ENCODE measurements at places on chromosomes 1 and 21.

DNA sequence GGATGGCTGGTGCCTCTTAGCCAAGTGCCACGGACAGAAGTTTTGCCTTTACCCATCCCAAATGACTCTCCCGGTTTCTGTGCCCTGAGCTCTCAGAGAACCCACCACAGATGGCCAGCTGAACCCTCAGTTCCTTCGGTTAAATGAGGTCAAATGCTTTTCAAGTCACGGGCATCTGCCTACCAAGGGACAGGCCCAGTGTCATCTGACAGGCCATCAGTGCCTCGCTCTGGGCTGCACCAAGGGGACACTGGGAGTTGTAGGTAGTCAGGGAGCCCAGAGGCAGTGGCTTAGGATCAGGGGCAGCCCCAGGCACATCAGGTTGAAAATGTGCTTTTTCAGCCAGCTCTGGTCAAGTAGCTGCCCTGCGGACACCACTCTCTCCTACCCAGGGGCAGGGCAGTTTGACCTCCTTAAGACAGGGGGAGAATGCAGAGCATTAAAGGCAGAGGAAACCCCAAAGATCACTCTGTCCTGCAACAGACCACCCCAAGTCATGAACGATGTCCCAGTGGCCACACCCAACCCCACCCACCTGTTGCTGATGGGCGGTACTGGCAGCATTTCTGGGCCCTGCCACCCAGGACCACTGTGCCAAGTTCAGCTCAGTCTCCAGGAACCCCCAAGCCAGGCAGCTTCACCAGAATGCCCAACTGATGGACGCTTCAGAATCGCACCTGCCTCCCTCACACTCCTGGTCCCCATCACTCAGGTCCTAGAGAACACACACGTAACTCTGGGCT is 60.7 kb downstream of the CASZ1 start:
- DNase-seq, result no peak

- no peak for DNase-seq
Measured at GRCh38 chr21:45533846-45534635, 8.2 kb downstream of the SLC19A1 start.

GRCh38 chr1:191641420-191642260 is 516.6 kb upstream of the RGS18 start:
- no peak for DNase-seq

DNA sequence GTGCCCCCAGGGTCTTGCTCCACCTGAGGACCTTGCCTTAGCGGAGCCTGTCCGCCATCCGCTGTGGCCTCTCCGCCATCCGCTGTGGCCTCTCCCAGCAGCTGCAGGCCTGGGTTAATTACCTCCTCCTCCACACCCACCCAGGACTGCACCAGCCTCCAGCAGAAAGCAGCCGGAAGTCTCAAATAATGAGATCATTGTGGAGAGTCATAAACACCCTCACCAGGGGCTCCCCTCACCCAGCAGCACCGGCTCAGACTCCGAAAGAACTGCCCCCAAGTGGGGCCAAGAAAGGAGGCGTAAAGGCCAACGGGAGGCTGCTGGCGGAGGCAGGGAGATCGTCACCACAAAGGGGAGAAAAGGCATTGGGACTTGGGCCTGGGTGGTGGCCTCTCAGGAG is 10.7 kb upstream of the GPR153 start:
- no peak for DNase-seq

GRCh38 chr1:44652445-44653106 is 21.7 kb downstream of the TMEM53 start:
- DNase-seq, result peak; percentile 77

GRCh38 chr1:197633447-197634078 is 141.7 kb downstream of the DENND1B start:
- DNase-seq, result no peak

- DNase-seq, result no peak
Measured at GRCh38 chr21:41805038-41805437, 38.2 kb upstream of the RIPK4 start.

- no peak for DNase-seq
Measured at GRCh38 chr1:8876087-8876486, 2.4 kb downstream of the ENO1 start.

GRCh38 chr21:45146801-45147200 is 72.4 kb downstream of the ADARB1 start:
- no peak for DNase-seq

DNA sequence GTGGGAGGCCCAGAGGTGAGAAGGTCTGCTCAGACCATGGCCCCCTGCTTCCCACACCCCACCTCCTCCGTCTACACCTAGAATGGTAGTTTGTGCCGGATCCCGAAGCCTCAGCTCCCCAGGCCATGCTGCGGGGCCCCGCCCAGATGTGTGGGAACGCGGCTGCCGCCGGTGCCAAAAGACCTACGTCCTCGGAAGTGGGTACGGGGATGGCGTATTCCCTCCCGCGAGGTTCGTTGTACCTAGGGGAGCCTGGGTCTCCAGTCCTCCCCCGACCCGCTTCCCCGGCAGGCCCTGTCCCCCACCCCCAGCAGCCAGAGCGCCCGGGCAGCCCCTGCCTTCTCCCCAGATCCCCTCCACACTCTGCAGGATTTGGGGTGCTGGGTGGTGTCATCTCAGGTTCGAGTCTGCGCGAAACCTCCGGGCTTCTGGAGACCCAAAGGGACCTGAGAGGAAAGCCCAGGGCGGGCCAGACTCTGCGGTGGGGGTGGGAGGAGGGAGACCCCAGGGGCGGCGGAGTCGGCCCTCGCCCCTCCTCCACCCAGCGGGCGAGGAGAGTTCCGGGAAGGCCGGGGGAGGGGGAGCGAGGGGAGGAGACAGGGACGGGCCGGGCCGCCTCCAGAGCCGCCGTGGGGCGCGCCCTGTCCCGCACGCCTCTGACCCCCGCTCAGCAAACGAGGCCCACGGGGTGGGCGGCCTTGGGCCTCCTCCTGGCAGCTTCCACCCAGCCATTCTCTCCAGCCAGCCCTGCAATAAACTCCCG is 6.2 kb upstream of the PRDM16 start:
- DNase-seq, result no peak

DNA sequence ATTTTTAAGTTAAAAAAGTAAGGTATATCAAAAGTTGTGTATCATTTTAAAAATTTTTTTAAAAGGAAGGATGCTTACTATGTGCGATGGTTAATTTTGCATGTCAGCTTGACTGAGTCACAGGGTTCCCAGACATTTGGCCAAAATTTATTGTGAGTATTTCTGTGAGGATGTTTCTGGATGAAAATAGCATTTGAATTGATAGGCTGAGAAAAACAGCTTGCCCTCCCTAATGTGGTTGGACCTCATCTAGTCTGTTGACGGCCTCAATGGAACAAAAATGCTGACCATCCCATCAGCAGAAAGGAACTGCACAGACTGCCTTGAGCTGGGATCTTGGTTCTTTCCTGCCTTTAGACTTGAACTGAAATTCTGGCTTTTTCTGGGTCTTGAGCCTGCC is 724.5 kb downstream of the NCAM2 start:
- no peak for DNase-seq

DNA sequence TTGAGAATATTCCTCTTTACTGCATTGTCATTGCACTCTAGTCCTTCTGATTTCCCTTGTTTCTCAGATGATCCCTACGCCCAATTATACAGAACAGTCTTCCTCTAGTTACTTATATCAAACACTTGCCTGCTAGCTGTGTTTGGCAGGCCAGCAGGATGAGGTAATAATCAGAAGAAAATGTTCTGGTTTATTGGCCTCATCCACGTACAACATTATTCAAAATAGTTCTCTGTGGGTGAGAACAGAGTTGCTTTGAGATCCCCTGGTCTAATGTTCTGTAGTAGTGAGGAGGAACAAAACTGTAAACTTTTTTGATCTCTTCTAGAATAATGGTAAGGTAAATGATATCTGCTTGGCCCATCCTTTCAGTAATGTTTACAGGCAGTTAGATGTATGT is 22.3 kb upstream of the C1orf105 start:
- no peak for DNase-seq

GRCh38 chr21:44757731-44758130 is 43.9 kb downstream of the UBE2G2 start:
- DNase-seq, result no peak

DNA sequence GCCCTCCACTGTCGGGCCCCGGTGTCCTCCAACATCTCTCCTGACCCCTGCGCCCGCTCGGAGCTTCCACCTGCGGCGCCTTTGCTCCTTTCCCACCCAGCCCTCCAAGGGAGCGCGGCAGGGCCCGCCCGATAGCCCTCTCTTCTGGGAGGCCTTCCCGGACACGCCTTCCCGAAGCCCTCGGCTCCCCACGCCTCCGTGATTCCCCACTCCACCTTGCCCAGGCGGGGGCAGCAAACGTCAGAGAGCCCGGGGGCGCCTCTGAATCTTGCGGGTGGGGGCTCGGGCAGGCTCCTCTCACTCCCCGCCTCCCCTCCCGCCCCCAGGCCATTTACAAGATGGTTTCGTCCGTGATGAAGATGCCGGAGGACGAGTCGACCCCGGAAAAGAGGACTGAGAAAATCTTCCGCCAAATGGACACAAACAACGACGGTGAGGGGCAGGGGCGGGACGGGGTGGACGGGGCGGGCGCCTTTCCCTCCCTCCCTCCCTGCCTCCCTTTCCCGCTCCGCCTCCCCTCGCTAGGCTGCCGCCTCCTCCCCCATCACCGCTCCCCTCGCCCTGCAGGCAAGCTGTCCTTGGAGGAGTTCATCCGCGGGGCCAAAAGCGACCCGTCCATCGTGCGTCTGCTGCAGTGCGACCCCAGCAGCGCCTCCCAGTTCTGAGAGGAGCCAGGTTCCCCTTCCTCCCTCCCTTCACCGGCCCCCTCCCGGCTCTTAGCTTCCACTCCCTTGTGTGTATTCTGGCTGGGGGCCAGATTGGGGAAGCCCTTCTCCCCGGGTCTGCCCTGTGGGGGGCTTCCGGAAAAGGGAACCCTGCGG is 7.1 kb downstream of the HPCA start:
- DNase-seq, result no peak

DNA sequence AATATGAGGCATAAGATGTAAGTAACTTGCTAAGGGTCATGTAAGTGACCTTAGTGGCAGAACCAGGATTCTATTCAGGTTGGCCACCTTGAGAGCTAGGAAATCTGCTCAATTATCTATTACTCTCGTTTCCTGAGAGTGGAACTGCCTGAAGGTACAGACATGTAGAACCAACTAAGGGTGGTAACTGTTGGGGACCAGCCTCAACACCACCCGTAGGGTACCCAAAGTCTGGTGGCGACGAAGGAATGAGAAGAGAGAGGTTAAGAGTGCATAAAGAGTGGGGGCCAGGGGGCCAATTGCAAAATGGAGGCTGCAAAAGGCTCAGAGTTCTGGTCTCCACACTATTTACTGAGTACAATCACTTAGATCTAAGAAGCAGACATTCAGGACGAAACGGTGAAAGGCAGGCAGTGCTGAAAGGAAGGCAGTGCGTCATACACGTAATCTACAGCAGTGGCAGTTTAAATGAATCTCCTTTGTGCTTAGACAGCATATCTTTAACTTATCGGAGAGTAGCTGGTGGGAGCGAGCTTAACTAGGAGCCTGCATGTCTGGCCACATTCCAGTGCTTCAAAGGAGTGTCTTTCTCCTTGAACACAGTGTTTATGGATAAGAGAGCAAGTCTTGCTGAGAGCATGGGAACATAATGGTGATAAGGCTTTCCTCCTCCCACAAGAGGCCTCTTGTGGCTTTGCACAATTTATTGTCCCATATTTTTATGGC is 25.0 kb downstream of the SRSF4 start:
- no peak for DNase-seq

Data from CD4-positive, alpha-beta T cell treated with Interleukin-1 beta for 1 hour (primary cell).